ENCODE measurements at places on chromosomes 12 and 14. TPM values are rescaled to one million over a fixed set of nuclear protein-coding genes. Genes with fewer than 3 reads are reported as not detected.

ADAMTS20 gene
- polyA plus RNA-seq = not detected

RFX4 gene
- not detected for polyA plus RNA-seq

GRCh38 chr14:54343272-54344121, 53.3 kb upstream of the CDKN3 start:
- H3K36me3 ChIP-seq = no peaks in the 10 kb centered on the region
- H3K4me3 ChIP-seq = no peak overlapping the region
- H3K4me1 ChIP-seq = no peaks in the 10 kb centered on the region
- no peaks in the 10 kb centered on the region for H3K27me3 ChIP-seq

FGF23 gene
- polyA plus RNA-seq = not detected

OTOGL gene
- 0.09 TPM for polyA plus RNA-seq

DNA sequence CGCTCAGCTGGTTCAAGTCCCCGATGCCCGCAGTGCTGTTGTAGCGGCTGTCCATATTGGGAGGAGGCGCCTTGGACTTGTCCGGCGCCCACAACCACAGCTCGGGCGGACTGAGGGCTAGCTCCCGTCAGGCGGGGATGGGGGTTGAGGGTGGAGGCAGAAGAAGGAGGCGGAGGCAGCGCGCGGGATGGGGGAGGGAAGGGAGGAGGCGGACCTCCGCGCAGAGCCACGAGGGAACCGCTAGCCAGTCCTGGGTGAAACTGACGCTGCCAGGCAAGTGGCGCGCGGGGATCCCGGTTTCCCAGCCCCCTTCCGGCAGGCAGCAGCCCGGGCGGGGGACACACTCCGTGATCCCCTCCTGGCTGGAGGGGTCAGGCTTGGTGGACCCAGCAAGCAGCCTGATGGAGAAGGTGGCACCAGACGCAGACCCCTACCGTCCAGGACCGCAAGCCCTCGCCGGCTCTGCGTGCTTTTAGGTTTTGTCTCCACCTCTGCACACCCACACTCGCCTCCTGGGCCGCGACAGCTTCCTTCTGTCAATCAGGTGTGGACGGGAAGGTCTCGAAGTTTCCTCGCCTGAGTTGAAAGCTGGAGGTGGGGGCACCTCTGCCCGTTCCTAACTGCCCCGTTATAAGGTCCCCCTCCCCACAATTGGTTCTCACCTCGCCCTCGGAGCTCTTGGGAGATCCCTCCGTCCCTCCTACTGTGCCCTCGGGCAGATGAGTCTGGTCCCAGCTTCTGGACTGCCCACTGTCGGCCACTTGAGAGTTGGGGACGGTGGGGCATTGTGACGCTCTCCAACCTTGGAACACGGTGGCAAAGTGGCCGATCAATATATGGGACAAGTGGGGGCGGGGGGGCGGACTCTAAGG, at the start of gene CPNE8:
Gene CPNE8, minus strand, starts transcription at position 112 of the 872 bp plus-strand sequence. Its CDS starts 57 bp downstream, at position 55.
- H3K4me3 ChIP-seq = peak within 1 kb of the TSS; percentile 82
- no peaks in the 10 kb centered on the region for H3K27me3 ChIP-seq
- peak; percentile 48 for DNase-seq
- H3K27ac ChIP-seq = peak within 1 kb of the TSS; percentile 95
- no peaks in the 10 kb centered on the region for H3K36me3 ChIP-seq
- no peaks in the 10 kb centered on the region for H3K4me1 ChIP-seq

KRT82 gene
- not detected for polyA plus RNA-seq

- peaks cover 27% of the 10 kb centered on the region for H3K36me3 ChIP-seq
- DNase-seq = no peak
- no peak overlapping the region for H3K4me3 ChIP-seq
- H3K4me1 ChIP-seq = no peaks in the 10 kb centered on the region
- no peaks in the 10 kb centered on the region for H3K27me3 ChIP-seq
- no peak overlapping the region for H3K27ac ChIP-seq
Measured at GRCh38 chr14:105844810-105845724, 318.7 kb downstream of the TMEM121 start.

GRCh38 chr12:8855891-8856290, 33.5 kb downstream of the A2ML1 start:
- H3K36me3 ChIP-seq = no peaks in the 10 kb centered on the region
- no peaks in the 10 kb centered on the region for H3K4me1 ChIP-seq
- DNase-seq = no peak
- peaks cover 4% of the 10 kb centered on the region for H3K27me3 ChIP-seq

DNA sequence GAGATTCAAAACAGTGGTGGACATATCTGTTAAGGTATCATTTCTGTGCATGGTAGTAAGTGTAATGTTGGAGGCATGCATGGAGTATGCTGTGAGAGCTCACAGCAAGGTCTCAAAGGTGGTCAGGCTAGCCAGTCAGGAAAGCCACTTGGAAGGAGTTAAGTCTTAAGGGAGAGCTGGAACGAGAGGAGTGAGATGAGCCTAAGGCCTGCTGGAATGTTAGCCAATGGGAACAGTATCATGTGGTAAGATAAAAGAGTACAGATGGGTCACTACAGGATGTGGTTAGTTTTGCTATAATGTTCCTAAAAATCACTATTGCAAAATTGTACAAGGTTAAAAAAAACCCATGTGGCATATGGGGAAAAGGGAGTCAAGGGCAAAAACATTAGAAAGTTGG, 311.7 kb upstream of the E2F7 start:
- no peaks in the 10 kb centered on the region for H3K36me3 ChIP-seq
- no peak overlapping the region for H3K4me3 ChIP-seq
- no peaks in the 10 kb centered on the region for H3K4me1 ChIP-seq
- no peak overlapping the region for H3K27ac ChIP-seq
- DNase-seq = no peak

- H3K27ac ChIP-seq = no peak overlapping the region
- no peaks in the 10 kb centered on the region for H3K27me3 ChIP-seq
- H3K4me3 ChIP-seq = no peak overlapping the region
- DNase-seq = no peak
- H3K4me1 ChIP-seq = peaks cover 6% of the 10 kb centered on the region
Measured at GRCh38 chr12:66633676-66634075, 45.2 kb downstream of the GRIP1 start.

DNA sequence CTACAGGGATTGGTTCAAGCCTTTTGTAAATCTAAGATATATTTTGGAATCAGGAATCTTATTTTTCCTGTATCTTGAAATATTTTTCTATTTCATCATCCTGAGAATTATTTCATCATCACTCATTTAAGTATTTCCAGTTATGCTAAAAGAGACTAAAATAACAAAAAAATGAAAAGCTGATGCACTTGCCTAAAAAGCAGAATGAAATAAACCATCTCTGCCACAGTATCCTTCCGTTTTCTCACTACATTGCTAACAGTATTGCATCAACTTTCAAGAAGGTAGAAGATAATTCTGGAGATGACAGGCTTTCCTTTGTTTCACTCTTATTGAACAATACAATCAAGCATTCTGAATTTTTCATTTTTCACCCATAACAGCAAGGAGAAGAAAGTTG, 31.1 kb upstream of the EIF5 start:
- no peak overlapping the region for H3K4me3 ChIP-seq
- no peak for DNase-seq
- H3K27me3 ChIP-seq = no peaks in the 10 kb centered on the region

MAP3K9 gene
- 1.3 TPM for polyA plus RNA-seq

TMEM30B gene
- not detected for polyA plus RNA-seq

AKAP5 gene
- polyA plus RNA-seq = 0.90 TPM

ADCY4 gene
- not detected for polyA plus RNA-seq

GRCh38 chr14:99593971-99594841, 9.8 kb downstream of the CCDC85C start:
- DNase-seq = no peak
- peak overlapping the region; percentile 24 for H3K27ac ChIP-seq
- H3K4me3 ChIP-seq = peak overlapping the region; percentile 23
- H3K4me1 ChIP-seq = peaks cover 5% of the 10 kb centered on the region
- H3K36me3 ChIP-seq = no peaks in the 10 kb centered on the region
- H3K27me3 ChIP-seq = no peaks in the 10 kb centered on the region

DNA sequence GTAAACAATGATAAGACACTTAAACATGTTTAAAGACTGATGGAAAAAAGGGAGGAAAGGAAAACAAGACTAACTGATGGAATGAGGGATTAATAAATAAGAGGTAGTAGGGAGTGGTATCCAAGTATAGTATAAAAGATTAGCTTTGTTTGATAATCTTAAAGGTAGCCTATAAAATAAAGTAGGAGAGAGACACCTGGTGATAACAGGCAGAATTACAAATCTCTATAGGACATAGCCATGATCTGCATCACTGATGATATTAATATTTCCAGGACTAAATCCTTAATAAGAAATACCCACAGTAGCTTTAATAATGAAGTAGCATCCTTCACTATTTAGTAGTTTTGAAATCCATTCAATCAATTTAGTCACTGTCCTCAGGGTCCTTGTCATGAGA, 30.4 kb downstream of the DLGAP5 start:
- no peak overlapping the region for H3K27ac ChIP-seq
- peaks cover 21% of the 10 kb centered on the region for H3K36me3 ChIP-seq
- no peaks in the 10 kb centered on the region for H3K4me1 ChIP-seq

DNA sequence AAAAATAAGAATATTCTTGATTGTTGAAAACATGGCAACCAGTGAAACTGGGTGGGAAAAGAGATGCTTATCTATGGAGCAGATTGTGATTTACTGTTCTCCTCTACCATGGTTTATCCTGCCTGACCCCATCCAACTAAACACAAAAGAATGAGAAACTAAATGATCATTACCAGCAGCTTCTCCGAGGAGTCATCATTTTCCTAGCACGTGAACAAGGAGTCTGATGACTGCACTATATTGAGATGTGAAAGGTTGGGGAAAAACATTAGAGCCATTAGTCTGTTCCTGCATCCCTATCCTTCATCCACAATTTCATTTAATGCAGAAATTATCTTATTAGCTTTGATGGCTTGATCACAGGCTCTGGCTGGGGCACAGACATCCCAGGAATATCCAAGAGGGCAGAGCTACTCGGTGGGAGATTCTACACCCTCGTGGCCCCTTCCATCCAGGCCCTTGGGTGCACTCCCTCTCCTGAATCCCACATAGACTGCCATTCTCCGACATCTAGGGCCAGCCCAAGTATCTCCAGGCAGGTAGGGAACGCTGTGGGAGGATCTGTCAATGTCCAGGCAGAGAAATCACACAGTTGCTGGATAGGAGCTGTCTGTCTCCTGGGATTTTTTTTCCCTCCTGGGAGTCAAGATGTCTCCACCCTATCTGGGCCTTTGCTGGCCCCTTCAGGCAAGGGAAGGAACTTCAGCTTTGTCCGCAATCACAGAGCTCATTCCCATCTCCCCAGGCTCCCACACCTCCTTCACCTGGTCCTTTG, 43.3 kb upstream of the DHRS4 start:
- no peak overlapping the region for H3K27ac ChIP-seq
- peaks cover 2% of the 10 kb centered on the region for H3K27me3 ChIP-seq
- H3K4me1 ChIP-seq = no peaks in the 10 kb centered on the region
- no peaks in the 10 kb centered on the region for H3K36me3 ChIP-seq
- no peak overlapping the region for H3K4me3 ChIP-seq
